ENCODE measurements at places on chromosomes 11 and 22. TPM values are rescaled to one million over a fixed set of nuclear protein-coding genes. Genes with fewer than 3 reads are reported as not detected.

DNA sequence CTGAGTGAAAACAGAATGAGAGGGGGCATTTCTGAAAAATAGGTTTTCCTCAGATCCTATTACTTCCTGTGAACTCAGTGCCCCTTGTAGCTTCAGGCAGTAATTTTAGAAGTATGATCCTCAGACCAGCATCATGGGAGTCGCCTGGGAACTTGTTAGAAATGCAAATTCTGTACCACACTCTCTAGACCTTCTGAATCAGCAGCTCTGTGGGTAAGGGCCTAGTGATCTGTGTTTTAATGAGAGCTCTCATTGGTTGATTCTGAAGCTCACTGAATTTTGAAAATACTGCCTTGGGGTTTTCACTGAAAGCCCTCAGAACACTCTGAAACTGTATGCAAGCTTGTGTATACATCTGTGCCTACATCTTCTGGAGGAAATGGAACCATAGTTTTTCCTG is 647.2 kb upstream of the ANO5 start:
- no peak for DNase-seq

DNA sequence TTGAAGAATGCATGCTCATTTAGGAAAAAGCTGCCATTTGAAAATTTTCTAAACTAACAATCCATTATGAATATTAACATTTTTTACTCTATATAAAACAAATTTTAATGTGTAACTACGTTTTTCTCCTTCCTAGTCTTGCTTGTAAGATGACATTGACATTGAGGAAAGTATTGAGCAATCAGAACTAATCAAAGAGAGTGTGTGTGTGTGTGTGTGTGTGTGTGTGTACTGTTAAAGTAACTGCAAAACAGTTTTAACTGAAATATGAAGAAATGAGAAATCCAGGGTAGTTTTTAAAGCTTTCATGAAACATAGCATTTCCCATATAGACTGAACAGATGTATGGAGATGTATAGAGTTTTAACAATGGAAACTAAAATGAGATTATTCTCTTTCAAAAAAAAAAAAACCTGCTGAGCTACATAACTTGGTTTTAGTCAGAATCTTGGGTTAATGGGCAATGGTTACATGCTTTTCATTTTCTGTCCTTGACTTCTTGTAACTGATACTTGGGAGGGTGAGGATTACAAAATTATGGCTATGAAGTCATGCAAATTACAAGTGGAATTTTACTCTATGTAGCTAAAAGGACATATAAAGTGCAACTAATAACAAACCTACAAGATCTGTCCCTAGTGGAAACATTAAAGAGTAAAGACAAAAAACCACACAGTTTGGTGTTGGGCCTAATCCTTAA is 2.0 kb downstream of the PDGFD start:
- no peak for DNase-seq

DNA sequence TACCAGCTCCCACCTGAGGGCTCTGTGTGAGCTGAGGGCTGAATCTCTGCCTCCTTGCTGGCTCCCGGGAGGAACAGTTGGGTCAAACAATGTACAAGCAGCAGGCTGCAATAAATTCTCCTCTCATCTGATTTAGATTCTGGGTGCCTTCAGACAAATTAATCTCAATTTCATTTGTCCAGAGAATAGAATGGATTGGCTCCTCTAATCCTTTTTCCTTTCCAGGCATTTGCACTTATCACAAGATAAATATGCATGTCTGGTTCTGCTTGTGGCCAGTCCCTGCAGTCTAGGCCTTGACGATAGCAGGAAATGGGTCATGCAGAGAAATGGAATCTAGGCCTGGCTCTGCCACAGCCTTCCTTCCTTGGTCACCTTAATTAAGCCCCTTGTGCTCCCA is 28.7 kb downstream of the UPB1 start:
- peak; percentile 26 for DNase-seq

- DNase-seq: no peak
Observed at GRCh38 chr22:45268167-45268957, 16.4 kb upstream of the UPK3A start.

DNA sequence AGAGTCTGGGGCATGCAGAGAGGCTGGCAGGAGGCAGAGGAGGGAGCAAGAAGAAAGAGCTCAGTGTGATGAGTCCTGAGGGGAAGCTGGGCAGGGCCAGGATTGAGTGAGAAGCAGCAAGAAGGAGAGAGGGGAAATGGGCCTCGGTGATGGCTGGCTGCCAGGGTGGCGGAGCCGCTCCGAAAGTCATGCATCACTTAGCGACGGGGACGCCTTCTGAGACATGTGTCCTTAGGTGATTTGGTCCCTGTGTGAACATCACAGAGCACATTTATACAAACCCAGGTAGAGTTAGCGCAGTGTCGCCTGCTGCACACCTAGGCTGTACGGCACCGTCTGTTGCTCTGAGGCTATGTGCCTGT is 15.1 kb downstream of the TBC1D22A start:
- no peak for DNase-seq

GRCh38 chr22:23555118-23555517 is 25.0 kb downstream of the IGLL1 start:
- no peak for DNase-seq

DNA sequence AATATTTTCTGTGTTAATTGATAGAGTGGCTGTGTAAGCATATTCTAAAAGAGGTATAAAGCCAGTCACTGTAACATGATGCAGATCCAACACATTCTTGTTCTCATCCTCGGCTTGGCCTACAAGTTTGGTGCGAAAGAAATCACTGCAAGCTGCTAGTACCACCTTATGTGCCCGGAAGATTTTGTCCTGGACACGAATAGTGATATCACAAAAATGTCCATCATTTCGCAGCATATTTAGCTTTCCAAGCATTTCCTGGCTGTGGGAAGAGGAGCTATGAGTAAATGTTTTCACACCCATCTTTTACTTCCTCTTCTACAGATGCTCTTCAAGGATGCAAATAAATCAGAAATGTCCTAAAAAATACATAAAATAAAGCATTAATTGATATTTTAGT is 53.1 kb downstream of the ZBTB44 start:
- no peak for DNase-seq

DNA sequence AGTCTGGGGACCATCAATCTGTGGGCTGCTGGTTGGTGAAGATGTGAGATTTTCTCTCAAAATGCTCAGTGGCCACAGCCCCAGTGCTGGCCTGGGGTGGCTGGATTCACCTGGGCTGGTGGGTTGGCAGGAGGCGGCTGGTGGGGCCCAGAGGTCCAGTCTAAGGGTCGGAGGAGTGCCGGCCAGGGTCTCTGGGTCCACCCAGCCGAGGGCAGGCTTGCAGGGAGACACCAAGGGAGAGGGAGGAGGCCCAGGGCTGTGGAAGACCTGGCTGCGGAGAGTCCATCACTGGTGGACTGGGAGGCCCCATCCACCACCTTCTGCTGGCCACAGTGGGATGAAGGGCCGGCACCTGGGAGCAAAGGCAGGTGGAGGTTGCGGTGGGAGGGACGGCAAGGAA is 582 bp upstream of the SHANK3 start:
- DNase-seq: no peak

DNA sequence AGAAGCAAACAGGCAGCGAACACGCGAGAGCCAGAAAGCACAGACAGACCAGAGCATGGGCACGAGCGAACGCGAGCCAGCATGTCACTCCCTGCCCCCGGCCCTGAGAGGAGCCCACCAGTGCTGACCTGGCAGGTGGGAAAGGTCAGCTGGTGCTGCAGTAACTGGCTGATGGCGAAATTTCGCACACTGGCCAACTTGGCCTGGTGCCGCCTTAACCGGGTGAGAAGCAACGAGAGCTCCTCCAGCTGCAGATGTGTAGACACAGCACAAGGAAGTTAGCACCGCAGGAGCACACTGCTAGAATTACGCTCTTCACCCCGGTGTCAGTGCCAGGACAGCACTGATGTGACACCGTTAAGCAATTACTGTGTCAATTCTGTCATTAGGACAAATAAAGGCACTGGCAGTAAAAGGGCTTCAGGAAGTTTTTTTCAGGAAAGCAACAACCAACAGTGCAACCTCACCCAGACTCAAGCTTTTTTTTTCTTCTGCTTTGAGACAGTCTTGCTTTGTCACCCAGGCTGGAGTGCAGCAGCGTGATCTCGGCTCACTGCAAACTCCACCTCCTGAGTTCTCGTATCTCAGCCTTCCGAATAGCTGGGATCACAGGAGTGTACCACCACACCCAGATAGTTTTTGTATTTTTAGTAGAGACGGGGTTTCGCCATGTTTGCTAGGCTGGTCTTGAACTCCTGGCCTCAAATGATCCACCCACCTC is 76.8 kb downstream of the C11orf58 start:
- peak; percentile 22 for DNase-seq

DENND5A gene
- total RNA-seq: 22.6 TPM

CARD18 gene
- total RNA-seq: 0.38 TPM

All from bronchial epithelial cell (primary cell).